ENCODE measurements at places on chromosomes 16 and 17.
A peak's percentile ranks its signal among the peaks of the same experiment; 100 is the strongest.

GRCh38 chr17:32502710-32503109, 15.9 kb downstream of the CDK5R1 start:
- DNase-seq: no peak

DNA sequence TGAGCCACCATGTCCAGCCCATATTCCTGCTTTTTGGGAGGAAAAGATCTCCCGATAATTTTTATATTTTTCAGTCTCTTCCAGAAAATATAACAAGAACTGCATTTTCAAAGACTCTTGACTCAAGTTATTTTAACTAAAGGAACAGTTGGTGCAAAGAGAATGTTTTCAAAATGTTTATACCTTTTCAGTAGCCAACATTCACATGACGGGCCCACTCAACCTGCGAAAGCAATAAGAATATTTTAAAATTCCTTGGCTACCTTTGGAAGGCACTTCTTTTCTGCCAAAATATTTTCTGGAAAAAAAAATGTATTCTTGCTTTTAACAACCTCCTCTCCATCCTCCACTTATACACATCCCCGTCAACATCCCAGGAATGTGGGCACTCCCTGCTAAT, 140.3 kb downstream of the ZNF18 start:
- DNase-seq: no peak

DNA sequence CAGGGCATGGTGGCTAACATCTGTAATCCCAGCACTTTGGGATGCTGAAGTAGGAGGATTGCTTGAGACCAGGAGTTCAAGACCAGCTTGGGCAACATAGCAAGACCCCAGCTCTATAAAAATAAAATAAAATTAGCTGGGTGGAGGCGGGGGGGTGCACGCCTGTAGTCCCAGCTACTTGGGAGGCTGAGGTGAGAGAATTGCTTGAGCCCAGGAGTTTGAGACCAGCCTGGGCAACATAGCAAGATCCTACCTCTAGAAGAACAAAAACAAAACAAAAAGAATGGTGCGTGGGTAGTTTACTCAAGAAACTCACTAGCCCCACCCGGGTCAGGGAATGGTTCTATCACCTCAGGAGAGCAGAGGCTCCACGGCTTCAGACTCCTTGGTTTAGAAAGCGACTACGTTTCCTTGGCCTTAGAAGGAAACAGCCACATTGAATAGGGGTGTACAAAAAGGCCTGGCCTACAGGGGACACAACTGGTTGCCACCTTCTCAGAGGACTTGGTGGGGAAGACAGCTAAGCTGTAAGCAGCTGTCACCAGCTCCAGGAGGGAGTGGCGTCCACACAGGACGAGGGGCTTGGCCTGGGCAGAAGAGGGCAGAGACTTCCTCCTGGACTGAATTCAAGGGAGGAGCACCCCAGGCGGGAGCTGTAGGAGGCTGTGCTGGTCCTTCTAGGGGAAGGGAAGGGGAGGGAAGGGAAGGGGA, 716 bp downstream of the TK1 start:
- DNase-seq: no peak

DNA sequence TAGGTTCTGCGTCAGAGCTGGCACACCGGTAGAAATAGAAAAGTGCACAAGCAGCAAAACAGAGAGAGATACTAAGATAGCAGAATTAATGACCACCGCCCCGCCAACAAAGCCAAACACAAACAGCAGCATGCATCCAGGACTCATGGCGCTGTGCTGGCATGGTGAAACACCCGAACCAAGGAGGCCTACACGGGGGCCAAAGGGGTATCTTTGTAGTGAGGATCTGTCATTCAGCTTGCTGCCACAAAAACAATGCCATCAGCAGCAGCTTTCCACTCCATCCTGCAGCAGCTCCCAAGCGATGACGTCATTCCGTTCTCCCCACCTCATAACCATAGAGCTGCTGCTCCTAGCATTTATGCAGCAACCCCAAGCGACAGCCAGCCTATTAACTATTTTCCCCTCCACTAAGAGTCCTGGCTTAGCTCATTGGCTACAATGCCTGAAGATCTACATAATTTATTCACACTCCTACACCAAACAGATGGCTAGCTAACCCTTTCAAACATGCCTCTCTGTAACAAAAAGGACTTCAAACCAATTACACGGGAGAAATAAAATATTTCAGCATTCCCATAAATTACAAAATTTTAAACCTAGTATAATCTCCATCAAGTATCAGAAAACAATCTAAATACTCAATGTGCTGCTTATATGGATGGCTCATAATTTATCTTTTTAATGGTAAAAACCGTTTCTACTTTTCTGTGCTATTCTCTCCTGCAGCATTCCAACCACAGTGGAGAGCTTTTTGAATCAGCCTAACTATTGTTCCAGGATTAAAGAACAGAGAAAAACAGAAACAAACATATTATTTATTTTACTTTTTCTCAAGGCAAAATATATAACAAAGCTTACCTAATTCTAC, 73.9 kb downstream of the SPAG9 start:
- peak; percentile 78 for DNase-seq

GRCh38 chr16:78323315-78323714, 223.9 kb downstream of the WWOX start:
- DNase-seq: no peak

DNA sequence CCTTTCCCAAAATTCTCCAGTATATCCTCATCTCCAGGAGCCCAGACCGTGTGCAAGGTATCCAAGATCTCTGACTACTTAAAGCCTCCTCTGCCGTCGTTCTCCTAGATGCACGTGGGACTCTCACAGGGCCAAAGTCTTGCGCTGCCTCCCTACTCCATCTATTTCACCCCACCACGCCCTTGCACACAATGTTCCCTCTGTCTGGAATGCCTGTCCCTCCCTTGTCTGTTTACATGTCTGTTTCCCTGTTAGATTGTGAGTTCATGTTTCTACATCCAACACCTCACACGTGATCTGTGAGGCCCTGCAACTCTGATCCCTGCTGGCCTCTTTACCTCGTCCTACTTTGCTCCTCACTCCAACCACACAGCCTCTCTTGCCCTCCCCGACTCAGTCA, 4.9 kb upstream of the FZD2 start:
- DNase-seq: peak; percentile 20

- DNase-seq: no peak
Measured at GRCh38 chr17:41492771-41493170, 3.1 kb upstream of the KRT36 start.

DNA sequence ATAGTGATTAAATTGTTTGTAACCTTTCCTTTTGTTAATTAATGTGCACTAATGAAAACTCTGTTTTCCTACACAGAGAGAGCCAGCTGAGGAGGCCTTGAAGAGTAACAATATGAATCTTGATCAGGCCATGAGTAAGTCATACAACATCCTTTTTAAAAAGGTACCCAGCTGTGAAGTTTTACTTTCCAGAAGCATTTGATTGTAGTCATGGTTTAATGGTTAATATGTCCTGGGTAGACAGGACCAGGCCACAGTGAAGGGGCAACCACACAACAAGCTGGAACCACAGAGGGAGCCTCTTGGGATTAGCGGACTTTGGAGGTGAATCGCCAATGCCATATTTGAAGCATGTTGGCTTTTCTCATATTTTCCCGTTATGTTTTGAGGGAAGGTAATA, 55.6 kb downstream of the TMC6 start:
- DNase-seq: no peak

Measured in posterior cingulate gyrus (tissue), 11 donors.